Erythroblast (primary cell): ENCODE measurements at places on chromosomes 16 and 17.

DNA sequence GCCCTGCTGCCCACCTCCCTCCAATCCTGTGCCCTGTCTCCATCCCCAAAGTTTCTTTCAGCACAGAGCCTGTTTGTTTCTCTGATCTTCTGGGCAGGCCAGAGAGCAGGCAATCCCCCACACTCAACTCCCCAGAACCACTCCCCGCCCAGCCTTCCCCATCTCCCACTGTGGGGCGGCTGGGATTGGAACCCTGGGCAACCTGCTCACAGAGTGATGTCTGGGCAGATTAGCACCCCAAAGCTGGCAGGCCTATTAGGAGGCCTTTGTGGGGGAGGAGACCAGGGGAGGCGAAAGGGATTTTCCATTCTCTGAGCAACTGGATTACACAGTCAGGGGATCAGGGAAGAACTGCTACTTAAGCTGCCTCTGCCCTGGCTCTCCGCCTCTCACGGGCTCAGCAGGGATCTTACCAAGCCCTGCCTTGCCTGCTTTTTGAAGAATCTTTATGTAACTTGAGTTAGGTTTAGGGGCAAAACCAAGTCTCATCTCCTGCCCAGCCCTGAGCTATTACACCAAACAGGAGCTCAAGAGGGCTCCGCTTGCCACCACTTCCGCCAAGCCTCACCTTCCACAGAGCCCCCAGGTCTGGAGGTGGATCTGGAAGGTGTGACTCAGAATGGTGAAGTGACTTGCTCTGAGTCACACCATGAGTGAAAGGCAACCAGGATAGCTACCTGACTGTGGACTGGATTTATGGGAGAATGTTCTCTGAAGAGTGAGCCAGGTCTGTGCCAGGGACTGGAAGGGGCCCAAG lies 16.0 kb upstream of the LHX1 start:
- DNase-seq = no peak

- DNase-seq = no peak
These were observed 36.8 kb downstream of the NLRC5 start for GRCh38 chr16:57025941-57026777.

DNA sequence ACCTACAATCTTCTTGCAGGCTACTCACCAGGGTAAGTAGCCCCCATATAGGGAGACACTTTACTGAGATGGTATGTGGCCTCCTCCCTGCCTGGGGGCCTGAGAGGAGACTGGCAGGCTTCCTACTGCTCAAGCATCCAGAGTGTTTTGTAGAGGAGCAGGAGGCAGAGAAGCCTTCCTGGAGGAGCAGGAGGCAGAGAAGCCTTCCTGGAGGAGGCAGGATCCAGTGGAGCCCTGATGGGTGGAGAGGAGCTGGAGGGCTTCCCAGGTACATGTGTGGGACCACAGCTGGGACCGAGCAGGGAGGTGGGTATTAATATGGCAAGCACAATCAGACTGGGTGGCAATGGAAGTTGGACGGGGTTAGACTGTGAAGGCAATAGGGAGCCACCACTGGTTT lies 2.1 kb upstream of the ADGRG5 start:
- no peak for DNase-seq

GRCh38 chr17:75513641-75514000 lies 1.7 kb downstream of the CASKIN2 start:
- DNase-seq = no peak

DNA sequence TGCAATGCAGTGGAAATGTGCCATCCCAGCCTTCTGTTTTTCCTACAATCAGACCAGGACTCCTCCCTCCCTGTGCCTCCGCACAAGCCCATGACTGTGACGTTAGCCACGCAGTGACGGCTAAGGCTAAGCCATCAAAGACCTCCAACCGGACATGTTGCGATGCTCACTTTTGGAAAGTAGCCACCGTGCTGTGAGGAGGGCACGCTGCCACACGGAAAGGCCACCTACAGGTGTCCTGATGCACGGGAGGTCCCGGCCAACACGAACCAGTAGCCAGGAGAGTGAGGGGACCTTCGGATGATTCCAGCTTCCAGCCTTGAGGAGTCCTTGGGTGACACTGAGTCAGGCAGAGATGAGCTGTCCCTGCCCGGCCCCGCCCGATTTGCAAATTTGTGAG lies 53.9 kb downstream of the FOXL1 start:
- no peak for DNase-seq

- no peak for DNase-seq
These were observed 404.9 kb upstream of the CDH5 start for GRCh38 chr16:65961476-65962143.

DNA sequence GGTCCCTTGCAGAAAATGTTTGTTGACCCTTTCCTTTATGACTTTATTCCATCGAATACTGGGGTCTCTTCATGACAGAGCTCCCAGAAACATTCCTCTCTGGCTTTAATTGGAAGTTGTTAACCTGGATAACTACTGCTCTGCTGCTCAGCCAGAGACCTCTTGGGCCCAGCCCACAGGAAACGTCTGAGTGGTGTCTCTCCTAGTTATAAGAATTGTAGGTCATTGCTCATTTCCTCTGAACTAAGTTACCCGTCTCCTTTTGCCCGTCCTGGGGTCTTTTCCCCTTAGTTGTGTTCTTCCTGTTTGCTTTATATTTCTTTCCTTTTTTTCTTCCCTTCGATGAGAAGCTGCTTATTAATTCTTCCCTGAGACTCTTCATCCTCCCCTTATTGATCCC lies 9.0 kb downstream of the MAP2K6 start:
- no peak for DNase-seq

- no peak for DNase-seq
These were observed 5.0 kb downstream of the ACSF2 start for GRCh38 chr17:50430821-50431618.

GRCh38 chr16:12573730-12574383 lies 229.8 kb downstream of the CPPED1 start:
- DNase-seq = peak; percentile 67

- DNase-seq = no peak
These were observed 32.9 kb downstream of the STH start for GRCh38 chr17:46031920-46032319.

DNA sequence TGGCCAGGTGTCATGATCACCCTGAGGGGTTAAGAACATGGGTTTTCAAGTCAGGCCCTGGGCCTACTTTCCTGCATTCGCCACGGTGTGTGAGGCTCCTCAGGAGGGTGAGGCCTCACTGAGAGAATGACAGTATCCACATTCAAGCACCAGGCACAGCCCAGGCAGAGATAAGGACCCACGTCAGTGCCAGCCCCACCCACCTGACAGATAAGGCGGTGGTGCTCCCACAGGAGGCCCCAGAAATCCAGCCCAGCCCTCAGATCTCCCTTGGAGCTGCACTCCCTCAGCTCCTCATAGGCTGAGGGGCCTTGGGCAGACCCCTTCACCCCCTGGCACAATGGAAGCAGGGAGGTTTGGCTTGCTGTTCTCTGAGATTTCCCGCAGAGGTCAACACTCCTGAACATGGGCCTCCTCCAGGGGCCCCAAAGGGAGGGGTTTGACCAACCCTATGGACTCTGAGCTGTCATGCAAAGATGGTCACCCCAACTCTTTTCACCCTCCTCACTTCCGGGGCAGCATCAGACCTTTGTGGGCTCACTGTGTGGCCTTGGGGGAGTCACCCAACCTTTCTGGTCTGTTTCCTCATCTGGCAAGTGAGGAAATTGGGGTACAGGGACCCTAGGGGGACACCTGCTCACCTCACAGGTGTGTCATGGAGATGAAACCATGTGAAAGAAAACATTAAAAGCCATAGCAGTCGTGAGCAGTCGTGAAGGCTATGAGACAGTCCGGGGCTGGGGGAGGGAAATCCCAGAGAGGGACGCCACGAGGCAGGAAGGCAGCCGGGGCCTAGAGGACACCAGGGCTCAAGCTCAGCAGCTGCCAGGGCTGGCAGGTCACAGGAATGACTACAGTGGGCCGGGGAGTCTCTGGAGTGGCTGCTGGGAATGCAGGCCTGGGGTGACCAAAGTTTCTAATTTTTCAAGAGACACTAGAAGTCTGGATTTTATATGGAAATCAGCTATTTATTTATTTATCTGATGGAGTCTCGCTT lies 15.4 kb downstream of the PLLP start:
- peak; percentile 93 for DNase-seq

DNA sequence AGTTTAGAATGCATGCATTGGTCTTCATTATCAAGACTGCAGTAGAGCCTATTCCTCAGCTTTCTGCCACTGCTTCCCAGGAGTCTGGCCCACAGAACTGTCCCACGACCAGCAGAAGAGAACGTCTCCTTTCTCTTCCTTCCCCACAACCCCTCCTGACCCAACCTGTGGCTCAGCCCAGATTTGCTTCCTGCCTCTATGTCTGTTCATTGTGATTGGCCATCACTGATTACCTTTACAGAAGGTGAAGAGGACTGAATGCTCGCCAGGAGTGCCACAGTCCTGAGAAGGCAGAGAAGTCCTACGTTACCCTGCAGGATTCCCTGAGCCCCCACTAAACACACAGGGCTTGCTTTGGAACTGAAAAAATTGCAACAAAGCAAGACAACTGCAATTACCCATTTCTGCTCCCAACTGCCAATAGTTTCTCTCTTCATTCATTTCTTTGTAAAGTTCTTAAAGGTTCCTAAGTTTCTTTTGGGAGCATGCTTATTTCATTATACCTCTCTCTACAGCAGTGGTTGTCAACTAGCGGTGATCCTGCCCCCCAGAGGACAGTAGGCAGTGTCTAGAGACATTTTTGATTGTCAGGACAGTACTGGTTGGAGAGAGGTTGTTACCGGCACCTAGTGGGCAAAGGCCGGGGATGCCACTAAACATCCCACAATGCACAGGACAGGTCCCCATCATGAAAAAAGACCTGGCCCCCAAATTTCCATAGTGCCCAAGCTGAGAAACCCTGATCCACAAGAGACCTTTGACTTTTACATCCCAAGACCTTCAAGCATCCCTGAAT lies 4.5 kb upstream of the NAT9 start:
- peak; percentile 62 for DNase-seq

- DNase-seq = no peak
These were observed 634.6 kb upstream of the SOX9 start for GRCh38 chr17:71486261-71486660.

DNA sequence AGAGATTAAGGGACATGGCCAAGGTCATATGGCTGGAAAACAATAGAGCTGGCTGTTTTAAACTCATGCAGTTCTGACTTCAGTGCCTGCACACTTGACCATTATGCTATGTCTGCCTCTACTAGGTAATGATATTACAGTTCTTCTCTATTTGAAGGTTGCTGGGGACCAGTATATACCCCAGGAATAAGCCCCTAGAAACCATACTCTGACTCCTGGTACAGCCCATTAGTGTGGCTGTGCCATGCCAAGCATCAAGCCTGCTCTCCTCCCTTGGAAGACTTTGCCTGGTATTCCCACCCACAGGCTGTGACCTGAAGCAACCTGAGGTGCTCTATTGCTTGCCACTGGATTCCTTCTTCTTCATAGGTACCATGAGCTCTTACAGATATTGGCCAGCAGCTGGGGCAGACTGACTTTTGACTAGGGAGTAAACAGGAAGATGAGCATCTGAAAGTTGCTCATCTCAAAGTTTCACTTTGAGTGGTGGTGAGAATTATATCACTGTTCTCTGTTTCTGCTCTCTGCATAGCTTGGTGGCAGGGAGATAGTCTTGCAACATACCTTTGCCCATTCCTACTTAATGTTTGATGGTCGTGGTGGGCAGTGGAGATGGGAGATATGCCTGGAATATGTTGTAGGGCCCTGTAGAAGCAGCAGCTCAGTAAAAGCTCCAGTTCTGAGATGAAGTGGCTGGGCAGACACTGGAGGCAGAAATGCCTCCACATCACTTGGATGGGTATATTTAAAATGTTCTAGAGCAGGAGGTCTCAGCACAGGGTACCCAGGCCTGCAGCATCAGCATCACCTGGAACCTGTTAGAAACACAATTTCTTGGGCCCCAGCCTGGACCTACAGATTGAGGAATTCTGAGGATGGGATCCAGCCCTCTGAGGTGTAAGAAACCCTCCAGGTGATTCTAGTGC lies 274.7 kb downstream of the HS3ST4 start:
- DNase-seq = no peak

DNA sequence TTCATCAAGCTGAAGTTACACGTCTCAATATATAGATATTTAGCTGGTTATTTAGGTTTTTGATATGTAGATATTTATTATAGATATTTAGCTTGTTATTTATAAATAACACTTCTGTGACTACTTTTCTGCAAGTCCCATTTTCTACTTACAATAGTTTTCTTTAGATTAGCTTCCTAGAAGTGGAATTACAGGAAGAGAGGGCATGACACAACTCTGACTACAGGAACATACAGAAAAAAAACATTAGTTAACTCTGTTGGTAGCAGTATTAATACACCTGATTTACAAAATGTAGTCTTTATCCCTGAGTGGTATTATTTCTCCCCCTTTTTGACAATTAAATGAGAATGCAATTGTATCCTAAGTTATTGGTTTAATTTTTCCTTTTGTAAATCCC lies 21.2 kb upstream of the CCL1 start:
- DNase-seq = peak; percentile 7

DNA sequence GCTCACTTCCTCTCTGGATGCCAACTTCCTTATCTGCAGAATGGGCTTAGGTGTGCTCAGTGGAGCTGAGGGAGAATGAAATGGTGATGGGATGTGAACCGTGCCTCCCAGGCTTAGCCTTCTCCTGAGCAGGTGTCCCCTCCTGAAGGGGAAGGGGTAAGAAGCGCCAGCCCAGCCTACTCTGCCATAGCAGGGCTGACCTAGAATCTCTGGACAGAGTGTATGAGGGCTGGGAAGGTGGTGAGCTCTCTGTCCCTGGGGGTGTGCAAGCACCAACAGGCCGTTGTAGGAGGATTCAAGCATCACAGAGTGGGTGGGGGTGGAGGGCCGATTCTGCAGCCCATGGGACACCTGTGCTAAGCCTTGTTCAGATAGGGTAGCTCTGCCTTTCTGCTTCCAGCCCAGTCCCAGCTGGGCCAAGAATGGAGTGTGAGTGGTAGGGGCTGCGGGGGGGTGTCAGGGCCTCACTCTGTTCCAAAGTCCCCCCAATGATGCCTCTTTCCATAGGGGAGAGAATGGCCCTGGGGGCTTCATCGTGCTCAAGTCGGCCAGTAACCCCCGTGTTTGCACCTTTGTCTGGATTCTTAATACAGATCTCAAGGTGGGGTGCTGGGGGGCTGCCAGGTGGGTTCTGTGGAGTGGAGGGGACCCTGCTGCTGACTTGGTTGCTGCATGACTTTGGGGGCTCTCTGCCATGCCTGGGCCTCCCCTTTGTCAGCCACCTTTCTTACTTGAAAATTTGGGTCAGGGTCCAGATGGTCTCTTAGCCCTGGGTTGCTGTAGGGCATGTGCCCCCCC lies 3.2 kb upstream of the TCAP start:
- DNase-seq = no peak

GRCh38 chr16:22302776-22303363 lies 5.7 kb downstream of the POLR3E start:
- DNase-seq = no peak

DNA sequence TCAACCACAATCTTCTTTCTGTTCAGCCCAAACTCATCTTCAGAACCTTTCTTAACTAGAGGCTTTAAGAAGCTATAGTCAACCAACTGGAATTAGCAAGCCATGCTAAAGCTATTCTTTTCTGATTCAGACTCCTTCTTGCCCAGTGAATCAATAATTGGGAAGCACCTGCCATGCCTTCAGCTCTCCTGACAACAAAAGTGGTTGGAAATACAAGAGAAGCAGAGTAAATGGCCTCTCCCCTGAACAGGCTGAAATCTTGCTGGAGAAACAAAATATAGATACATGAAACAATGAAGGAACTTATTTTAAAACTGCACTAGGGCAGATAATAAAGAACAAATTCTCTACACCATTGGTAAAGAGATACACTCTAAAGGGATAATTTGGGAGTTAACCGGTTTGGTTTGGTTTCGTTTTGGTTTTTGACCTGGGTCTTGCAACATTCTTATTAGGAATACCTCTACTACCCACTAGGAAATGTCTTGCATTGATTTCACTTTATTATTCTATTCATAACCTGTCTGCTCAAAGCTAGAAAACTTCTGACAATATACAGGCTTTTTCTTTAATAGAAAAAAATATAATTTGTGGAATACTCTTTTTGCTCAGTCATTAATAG lies 173.6 kb upstream of the DYNLRB2 start:
- no peak for DNase-seq
